ENCODE measurements at places on chromosomes 6 and 20.

DNA sequence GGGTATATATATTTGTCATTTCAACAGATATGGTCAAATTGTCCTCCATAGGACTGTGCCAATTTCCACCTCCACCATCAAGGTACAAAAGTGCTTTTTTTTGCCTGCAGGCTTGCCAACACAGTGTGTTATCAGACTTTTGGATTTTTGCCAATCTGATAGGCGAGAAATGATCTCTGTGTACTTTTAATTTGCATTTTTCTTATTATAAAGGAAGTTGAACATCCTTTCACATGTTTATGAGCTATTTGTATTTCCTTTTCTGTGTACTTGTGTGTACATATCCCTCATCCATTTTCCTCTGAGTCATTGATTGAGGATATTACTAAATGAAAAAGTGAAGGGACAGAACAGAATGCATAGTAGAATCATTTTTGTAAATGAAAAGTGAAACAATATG, 39.0 kb upstream of the PTPN1 start:
- DNase-seq = no peak

DNA sequence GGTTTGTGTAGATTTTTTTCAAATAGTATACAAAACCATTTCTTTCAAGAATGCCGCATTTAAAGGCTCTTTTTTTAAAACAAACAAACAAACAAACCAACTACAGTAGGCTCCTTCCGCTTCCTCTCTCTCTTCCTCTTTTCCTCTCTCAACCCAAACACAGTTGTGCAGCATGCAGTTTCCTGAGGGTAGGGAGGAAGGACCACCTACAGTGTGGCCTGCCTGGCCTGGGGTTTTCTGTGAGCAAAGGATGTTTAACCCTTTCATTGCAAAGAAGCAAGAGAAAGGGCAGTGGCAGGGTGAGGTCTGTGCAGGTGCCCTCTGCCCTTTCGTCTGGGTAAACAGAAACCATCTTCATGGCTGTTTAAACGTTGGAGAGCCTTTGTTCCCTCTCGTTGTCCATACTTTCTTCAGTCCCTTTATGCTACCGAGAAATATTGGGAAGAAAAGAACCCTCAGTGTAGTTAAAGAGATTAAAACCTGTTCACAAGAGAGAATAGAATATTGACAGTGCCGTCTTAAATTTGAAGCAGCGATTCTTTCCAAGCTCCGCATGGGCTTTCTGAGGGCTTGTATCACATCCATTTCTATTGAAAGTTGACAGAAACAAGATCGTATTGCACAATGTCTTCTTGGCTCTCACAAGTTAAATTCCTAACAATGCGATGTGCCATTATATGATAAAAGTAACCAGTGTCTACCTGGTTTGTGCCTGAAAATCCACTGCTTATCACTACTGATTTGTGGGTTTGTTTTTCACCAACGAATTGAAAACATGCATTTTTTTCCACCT, 215.5 kb upstream of the SNX9 start:
- no peak for DNase-seq

DNA sequence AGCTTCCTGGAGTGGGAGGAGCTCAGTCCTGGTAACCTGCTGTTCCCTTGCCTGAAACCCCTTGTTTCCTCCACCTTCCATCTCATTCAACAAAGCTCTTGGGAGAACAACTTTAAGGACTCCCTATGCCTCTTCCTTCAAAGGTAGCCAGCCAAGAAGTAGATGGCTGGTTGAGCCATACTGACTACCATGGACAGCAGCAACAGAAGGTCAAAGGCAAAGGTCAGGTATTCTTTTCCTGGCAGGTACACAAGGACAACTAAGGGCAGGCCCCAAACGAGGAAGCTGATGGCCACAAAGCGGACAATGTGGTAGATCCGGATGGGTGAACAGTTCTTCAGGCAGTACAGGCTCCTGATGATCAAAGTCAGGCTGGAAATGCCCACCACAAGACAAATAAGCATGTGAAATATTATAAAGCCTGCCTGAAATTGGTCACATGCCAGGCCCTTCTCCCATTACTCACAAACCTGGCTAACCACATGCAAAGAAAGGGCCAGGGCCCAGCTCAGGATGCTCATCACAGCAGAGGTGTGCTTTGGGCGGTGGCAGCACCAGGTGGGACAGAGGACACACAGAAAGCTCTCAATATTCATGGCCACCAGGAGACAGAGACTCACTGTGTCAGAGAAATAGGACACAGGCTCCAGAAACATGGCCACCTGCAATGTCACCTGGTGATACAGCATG, 21.7 kb downstream of the UBD start:
- no peak for DNase-seq

GRCh38 chr6:152250127-152250526, 387.0 kb downstream of the SYNE1 start:
- no peak for DNase-seq

GRCh38 chr6:104218116-104218515, 641.6 kb downstream of the HACE1 start:
- no peak for DNase-seq

DNA sequence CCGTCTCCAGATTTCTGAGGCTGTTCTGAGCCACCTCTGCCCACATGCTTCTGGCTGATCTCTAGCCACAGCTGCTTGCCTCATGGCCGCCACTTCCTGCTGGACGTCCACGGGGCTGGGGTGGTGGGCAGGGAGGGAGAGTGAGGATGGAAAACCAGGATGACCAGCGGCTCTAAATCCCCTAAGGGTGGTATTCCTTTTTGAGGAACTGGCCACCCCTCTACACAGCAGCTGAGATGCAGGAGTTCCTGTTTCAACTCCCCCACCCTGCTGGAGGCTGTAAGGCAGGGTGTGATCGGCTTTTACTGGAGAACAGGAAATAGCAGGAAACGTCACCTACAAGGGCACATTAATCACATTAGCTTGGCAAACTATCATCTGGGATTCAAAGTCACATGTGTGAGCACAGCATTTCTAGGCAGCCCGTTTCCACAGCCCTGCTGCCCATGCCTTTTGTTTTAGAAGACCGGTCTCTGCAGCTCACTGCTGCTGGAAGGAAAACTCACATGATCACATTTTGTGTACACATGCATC, 181.6 kb upstream of the ECI2 start:
- DNase-seq = no peak

All from hematopoietic multipotent progenitor cell treated with erythropoietin and hydrocortisone succinate and interleukin-3 and kit ligand, for 15 days (in vitro differentiated cells).